Stimulated activated CD4-positive, alpha-beta T cell treated with anti-CD3 and anti-CD28 coated beads, Interleukin-12 subunit alpha, Interleukin-12 subunit beta, amount 100 ng/mL, for 24 hours (primary cell): ENCODE measurements at places on chromosomes 16 and 17.

DNA sequence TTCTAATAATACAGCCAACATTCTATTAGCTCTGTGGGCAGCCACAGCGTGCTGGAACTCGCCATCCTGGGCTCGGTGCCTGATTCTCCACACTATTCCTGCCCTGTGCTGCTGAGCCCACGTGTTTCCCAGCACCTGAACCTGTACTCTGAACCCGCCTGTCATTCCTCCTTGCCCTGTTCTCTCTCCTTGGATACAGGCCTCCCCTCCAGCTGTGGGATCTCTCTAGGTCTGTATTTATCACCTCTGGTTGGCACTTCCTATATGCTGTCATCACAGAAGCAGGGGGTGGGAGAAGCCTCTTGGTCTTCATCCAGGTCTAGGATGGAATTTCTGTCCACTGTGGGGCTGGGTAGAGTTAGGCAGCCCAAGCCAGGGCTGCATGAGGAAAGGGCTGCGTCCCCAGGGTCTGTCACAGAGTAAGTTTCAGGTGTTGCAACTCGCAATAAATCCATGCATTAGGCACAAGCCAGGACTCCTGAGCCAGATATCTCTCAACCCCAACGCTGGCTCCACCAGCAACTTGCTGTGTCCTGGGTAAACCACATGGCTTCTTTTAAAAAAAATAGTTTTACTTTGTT lies 56.0 kb downstream of the ABAT start:
- no peak for DNase-seq

- DNase-seq: no peak
Measured at GRCh38 chr17:64024781-64025731, 4.6 kb upstream of the ICAM2 start.

GRCh38 chr17:75003957-75004355 lies 8.5 kb upstream of the MRPL58 start:
- no peak for DNase-seq

- no peak for DNase-seq
Measured at GRCh38 chr17:53807286-53807685, 15.4 kb upstream of the KIF2B start.

DNA sequence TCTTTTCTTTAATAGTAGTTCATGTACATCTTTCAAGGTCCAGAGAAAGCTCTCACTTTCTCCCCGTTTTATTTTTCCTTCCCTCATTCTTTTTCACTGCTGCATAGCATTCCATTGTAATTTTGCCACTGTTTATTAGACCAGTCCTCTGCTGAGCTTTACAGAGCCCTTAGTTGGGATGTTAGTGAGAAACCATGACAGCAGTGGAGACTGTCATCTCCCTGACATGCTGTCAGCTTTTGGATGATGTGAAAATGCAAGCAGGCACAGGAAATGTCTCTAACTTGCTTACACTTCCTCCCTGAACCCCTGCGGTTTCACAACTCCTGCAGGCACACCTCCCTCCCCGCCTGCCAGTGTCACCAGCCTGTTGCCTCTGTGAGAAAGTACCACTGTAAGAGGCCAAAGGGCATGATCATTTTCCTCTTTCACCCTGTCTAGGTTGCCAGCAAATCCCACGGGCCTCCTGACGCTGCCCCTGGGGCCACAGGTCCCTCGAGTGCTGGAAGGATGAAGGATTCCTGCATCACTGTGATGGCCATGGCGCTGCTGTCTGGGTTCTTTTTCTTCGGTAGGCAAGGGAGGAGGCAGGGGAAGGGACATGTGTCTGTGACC lies at the start of gene ITGAL:
TSS of gene ITGAL (plus strand) at position 415 of the 615 bp plus-strand sequence. CDS start at position 511, 96 bp downstream.
- peak; percentile 76 for DNase-seq

GRCh38 chr16:87966685-87967185 lies 15.5 kb downstream of the BANP start:
- no peak for DNase-seq

DNA sequence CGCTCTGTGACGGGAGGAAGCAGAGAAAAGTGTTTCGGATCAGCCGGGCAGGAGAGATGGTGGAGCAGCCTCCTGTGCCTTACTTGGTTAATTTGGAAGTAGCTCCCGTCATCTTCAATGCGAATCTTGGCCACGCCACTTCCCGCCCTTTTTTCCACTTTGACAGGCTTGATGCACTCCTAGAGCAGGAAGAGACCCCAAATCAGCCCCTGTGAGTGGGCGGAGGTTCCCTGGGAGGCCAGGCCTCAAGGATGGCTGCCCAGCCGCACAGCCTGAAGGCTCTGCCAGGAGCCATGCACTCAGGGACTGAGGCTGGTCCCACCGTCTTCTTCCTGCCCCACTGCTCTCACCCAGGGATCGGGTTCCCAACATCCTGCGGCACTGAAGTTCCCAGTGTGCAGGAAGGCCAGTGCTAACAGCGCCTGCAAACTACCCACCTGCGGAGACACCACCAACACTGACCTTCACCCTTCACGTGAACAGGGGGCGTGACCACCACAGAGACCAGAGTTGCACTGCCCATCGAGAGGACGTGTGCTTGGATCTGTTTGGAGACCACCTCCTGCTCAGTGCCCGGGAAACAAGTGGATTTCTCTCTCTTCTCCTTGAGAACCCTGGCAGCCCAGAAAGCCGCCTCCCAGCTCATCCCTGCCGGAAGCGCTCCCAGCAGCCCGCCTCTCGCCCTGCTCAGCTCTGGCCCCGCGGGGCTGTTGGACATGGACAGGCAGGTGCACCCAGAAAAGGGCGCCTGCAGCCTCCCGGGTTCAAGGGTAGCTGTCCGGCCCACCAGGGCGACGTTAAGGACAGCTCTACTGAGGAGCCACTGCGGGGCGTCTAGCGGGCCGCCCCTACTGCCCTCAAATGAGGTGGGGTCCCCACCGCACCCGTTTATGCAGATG lies 988 bp downstream of the CIAO3 start:
- no peak for DNase-seq

GRCh38 chr17:11430751-11431150 lies 167.5 kb upstream of the DNAH9 start:
- no peak for DNase-seq

DNA sequence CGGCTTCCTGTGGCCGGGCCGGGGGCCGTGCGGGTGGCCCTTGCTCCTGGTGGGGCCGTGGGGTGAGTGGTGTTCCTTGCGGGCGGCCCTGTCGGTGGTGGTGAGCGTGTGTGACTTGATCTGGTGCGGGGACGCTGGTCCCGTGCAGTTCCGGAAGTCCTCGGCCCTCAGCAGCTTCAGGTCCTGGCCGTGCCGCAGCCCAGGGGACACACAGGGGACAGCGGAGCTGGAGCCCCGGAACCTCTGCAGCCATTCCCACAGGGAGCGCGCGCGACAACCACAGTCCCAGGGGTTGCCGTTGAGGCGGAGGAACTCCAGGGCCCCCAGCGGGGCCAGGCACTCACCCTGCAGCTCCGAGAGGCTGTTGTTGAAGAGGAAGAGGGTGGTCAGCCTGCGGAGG lies 88.4 kb downstream of the RTN4RL1 start:
- DNase-seq: no peak

DNA sequence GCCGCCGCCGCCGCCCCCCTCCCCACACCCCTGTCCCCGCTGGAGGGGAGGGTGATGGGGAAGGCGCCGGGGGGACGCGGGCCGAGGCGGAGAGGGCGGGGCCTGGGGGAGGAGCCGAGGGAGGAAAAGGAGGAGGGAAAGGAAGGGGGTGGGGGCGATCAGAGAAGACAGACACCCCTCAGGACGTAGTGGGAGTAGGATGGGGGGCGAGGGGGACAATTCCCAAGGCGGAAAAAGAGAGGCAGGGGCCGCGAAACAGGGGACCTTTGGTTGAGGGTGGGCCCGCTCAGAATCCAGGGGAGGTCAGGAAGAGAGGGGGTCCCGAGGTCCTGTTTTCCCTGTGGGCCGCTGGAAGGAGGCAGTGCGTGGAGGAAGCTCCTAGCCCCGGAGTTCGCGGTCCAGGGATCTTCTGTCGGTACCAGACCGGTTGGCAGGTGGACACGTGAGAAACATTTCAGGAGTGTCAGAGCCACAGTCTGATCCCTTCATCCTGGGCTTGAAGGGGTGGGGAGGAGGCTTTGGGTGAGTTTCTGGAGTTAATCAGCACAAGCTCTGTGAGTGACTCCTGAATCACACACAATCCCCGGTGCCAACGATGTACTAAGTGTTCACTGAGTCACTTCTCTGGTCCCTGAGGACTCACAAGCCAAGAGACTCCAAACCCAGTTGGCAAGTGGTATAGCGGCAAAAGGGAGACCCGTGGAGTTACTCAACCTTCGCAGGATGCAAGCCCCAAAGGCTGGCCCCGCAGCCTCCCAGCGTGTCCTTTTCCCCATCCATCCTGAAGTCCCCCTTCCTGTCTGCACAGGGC lies at the start of gene XYLT1:
TSS of gene XYLT1 (minus strand) at position 53 of the 811 bp plus-strand sequence. CDS start 164 bp downstream, outside the sequence.
- peak; percentile 48 for DNase-seq

- DNase-seq: no peak
Measured at GRCh38 chr16:8814095-8814806, 16.6 kb downstream of the PMM2 start.

DNA sequence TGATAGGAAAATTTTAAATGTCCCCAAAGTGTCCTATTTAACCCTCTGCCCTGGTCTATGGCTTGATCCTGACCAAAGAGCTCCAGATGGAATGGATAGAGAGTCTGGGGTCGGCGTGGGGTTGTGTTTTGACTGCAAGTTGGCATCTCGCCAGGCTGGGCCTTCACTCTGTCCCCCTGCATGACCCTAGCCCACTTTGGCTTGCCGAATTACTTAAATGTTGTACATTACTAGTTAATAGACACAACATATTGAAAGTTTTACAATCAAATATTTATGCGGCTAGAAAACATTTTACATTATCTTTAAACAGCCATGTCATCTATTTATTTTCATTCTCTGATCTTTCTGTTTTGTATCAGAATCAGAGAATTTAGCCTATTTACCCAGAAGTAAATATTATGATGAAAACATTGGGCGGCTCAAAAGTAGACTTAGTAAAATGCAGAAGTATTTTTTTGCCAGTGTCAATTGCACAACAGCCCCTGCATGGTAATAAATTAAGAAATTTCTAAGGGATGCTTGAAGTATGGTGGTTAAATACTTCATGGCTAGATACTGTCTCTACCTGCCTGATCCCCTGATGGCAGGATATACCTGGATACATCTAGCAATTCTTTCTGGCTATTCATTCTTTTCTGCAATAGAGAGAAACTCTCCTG lies 18.8 kb upstream of the MYOCD start:
- DNase-seq: no peak

DNA sequence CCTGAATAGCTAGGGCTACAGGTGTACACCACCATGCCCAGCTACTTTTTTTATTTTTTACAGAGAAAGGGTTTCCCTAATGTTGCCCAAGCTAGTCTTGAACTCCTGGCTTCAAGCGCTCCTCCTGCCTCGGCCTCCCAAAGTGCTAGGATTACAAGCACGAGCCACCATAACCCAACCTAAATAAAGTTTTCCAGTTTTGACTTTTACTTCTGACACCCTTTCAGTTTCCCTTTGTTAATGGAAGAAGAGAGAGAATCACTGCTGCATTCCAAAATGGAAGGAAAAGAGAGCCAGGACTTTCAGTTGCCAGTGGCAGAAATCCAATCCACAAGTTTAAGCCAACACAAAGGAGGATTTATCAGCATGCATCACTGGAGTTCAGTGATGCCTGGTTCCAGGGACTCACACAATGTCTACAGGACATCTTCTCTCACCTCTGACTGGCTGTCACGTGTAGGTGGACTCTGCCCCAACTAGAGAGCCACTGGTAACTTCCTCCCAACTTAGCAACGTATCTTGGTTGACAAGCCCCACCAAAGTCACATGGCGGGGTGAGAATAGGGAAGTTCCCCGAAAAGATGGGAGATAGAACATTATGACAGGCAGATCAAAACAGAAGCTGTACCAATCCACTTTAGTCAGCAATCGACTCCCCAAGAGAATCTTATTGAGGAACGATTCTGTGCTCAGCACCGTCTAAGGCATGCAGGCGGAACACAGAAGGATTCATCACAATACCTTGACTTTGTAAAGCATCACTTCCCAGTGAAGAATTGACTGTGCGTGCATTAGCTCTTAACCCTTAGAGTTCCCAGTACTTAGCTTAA lies 46.5 kb downstream of the GAS7 start:
- no peak for DNase-seq

- DNase-seq: no peak
Measured at GRCh38 chr16:31471875-31472708, at the start of gene TGFB1I1. Gene TGFB1I1 (plus strand): TSS chr16:31472152. CDS start chr16:31472189, 37 bp downstream.

DNA sequence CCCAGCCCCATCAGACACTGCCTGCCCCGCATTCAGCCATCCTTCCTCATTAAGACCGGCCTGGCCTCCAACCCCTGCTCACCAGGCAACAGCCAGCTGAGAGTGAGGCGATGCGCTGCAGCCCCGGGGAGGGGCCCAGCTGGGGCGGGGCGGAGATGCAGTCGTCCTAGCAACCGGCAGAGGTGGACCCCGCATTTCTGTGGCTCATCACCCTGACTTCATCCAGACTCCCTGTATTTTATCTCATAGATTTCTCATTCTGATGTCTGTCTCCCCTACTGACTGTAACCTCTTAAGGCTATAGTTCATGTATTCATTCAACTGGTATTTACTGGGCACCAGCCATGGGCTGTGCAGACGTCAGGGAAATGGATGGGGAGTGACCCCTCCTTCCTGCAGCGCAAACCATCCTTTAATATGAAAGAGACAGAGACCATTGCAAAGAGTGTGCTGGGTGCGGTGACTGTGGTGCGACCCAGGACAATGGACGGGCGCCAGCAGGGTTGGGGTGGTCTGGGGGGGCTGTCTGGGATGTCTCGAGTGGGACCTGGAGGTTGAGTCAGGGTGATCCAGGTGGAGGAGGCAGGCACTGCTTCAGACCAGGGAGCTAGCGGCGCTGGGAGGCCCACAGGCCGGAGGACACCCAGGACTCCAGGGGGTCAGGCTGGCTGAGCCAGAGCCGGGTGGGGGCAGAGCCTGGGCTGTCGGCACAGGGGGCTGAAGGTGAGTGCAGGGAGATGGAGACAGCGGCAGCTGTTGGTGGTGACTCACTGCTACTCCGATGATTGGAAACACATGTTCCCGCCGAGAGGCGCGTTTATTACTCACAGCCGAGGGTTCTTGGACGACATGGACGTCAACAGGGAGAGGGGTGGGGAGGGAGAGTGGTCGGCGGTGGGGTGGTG lies 10.5 kb upstream of the TIMP2 start:
- no peak for DNase-seq

DNA sequence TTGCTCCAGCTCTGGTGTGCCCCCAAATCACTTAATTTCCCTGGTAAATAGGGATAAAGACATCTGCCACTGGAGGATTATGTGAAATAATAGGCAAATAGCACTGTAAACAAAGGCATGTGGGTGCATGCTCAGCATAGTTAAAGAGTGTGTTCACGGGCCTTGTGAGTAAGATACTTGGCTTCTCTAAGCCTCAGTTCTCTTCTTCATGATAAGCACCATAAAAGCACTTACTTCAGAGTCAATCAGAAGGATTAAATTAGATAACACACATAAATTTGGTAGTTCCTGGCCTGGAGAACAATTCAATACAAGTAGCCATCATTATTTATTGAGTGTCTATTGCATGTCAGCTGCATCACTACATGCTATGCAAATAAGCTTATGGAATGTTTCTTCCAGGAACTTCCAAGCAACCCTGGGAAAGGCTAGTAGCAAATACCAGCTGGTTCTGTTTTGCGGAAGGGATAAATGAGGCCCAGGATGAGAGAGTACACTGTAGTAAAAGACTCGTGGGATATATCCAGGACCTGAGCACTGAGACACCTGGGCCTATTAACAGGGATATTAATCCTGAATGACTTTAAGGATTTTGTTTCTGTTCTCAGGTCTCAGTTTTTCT lies 14.5 kb downstream of the CCL11 start:
- DNase-seq: no peak

- no peak for DNase-seq
Measured at GRCh38 chr16:75264999-75265910, 13.8 kb upstream of the BCAR1 start.

- no peak for DNase-seq
Measured at GRCh38 chr17:63665527-63666214, 34.3 kb downstream of the LIMD2 start.
